ENCODE measurements at places on chromosomes 3 and 15.

DNA sequence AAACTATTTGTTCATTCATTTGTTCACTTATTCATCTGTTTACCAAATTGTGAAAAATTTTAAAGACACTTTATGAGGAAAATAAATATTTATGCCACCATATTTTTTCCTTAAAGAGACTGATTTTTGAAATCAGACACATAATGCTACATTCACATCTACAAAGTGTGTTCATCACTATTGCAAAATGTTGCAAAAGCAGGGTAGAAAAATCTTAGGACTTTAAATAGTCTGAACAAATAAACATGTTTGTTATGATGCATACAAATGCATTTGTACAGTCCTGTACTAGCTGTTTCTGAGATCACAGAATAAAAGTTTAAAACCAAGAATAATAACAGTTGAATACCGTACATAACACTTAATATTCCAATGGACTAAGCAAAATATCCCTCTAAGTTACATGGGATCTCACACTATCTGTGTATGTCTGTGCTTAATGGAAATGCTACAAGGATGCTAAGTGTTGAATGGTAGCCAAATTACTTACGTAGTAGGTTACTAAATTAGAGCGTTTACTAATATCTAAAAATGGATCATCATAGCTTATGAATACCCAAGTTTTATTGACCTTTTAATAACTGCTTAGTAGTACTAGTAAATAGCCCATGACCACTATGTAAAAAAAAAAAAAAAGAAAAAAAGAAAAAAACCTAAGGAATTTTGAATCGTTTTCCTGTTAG is 25.1 kb downstream of the ATP11B start:
- DNase-seq: no peak

DNA sequence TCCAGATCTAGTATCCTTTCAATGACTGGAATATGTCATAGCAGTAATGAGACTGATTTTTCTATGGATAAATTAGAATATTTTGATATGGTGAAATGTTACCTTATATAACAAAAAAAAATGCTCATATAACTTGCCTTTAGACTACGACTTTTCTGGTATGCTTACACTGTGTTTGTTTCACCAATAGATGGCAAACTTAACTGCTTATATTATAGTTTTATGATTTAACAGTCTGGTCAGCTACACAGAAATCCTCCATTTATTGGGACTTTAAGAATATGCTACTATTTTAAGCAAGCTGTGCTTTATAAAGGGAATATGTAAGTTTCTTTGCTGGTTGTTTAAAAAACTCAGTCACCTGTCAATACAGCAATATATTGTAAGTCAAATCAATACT is 205.6 kb downstream of the VGLL3 start:
- no peak for DNase-seq

- DNase-seq: no peak
These were observed 9.1 kb downstream of the POMGNT2 start for GRCh38 chr3:43096761-43097160.

DNA sequence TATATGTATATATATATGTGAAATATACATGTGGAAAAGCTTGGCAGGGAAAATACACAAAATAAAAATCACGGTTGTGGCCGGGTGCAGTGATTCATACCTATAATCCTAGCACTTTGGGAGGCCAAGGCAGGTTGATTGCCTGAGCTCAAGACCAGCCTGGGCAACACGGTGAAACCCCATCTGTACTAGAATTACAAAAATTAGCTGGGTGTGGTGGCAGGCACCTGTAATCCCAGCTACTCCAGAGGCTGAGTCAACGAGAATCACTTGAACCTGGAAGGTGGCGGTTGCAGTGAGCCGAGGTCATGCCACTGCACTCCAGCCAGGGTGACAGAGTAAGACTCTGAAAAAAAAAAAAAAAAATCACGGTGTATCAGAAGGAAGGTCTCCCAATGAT is 20.8 kb upstream of the ARHGEF3 start:
- DNase-seq: no peak

DNA sequence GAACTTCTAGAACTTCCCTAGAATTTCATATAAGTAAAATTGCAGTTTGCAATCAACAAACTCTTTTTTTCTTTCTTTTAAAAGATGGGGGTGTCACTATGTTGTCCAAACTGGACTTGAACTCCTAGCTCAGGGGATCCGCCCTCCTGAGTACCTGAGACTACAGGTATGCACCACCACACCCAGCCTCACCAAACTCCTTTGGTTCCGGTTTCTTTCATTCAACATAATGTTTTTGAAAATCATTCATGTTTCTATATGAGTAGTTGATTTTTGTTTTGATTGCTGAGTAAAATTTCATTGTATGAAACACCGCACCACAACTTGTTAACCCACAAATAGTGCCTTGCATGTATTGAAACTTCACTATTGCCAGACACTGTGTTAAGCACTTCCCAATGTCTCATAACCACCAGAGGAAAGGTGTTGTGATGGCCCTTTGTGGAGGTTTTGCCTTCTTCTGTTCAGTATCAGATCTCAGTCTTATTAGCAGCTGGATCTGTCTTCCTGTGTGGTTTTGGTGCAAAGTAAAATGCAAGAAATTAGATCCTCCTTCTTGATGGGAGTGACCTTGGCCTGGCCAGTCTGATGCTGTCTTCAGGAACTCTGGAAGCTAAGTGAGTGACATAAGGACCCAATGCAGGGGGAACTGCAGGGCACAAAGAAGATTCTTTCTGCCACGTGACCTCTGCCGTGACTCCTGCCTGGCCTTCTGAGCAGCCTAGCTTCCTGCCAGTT is 78.8 kb upstream of the UBE2E1 start:
- no peak for DNase-seq
